ENCODE measurements at places on chromosomes 7 and 10. TPM values are rescaled to one million over a fixed set of nuclear protein-coding genes. Genes with fewer than 3 reads are reported as not detected.

NUTM2E gene
- 0.05 TPM for total RNA-seq

KLF14 gene
- not detected for total RNA-seq

FOXI2 gene
- not detected for total RNA-seq

RAMP3 gene
- total RNA-seq, result not detected

STK31 gene
- 0.06 TPM for total RNA-seq

SVIL gene
- total RNA-seq, result 429 TPM

- DNase-seq, result no peak
- H3K27ac ChIP-seq, result no peak overlapping the region
- no peak overlapping the region for H3K4me3 ChIP-seq
- no peaks in the 10 kb centered on the region for H3K27me3 ChIP-seq
Measured at GRCh38 chr7:54215424-54215823, 326.8 kb upstream of the VSTM2A start.

DNA sequence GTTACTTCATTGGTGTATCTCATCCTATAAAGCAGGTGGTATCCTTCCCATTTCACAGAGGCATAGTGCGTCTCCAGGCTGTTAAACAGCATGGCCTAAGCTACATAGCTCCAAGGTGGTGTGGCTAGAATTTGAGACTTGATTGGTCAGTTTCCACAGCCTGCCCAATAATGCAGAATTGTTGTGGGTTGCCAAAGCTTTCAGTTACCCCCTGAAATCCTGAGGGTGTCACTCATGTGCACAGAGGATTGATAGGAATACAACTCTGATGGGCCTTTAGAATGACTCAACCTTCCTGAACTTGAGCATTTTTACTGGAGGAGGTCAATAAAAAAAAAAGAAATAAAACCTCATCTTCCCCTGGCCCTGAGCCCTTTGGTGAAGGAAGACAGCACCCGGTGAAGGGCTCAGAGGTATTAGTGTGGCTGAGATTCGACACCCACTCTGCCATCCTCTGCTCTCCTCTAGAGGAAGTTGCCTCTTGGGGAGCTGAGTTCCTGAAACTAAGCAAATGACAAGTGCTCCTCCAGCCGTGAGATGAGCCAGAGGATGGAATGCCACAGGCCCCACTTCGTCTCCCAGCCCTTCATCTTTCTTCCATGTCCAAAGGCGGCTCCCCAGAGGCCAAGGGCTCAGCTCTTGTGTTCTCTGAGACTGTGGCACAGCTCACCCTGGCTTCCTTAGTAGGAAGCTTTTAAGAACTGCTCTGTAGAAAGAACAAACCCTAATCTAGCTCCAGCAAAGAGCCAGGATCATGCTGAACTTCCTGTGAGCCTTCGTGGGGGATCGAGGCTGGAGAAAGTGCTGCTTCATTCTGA, 1.0 kb downstream of the ACSL5 start:
- no peak for DNase-seq
- H3K4me1 ChIP-seq, result peaks cover 14% of the 10 kb centered on the region
- no peaks in the 10 kb centered on the region for H3K27me3 ChIP-seq
- H3K27ac ChIP-seq, result no peak overlapping the region
- H3K36me3 ChIP-seq, result no peaks in the 10 kb centered on the region
- H3K4me3 ChIP-seq, result no peak overlapping the region

DNA sequence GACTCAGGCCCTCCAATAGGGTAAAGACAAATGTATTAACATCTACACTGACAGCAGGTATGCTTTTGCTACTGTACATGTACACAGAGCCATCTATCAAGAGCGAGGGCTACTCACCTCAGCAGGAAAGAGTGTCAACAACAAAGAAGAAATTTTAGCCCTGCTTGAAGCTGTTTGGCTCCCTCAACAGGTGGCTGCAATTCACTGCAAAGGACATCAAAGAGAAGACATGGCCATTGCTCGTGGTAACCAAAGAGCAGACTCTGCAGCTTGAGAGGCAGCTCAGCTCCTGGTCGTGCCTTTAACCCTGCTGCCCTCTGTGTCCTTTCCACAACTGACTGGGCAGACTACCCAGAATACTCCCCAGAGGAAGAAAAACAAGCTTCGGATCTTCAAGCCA, 5.1 kb downstream of the AKR1B15 start:
- peaks cover 3% of the 10 kb centered on the region for H3K4me1 ChIP-seq
- no peak overlapping the region for H3K27ac ChIP-seq
- no peaks in the 10 kb centered on the region for H3K36me3 ChIP-seq
- H3K4me3 ChIP-seq, result no peak overlapping the region
- no peaks in the 10 kb centered on the region for H3K27me3 ChIP-seq

DNA sequence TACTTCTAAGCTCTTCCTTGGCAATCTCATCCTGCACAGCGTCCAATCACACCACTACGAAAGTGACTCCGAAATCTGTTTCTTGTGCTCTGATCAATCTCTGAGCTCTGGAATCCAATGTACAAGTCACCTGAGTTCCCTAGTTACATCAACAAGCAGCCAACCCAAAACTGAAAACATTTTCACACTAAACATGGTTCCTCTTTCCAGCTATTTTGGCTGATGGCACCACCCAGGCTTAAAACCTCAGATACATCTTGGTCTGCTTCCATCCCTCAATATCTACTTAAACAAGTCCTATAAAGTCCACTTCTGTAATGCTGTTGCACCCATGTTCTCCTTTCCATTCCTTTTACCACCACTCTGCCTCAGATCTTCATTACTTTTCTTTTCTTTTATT, 3.6 kb downstream of the BLOC1S2 start:
- H3K36me3 ChIP-seq, result peaks cover 53% of the 10 kb centered on the region
- H3K4me1 ChIP-seq, result peaks cover 16% of the 10 kb centered on the region
- no peaks in the 10 kb centered on the region for H3K27me3 ChIP-seq
- no peak overlapping the region for H3K27ac ChIP-seq

DNA sequence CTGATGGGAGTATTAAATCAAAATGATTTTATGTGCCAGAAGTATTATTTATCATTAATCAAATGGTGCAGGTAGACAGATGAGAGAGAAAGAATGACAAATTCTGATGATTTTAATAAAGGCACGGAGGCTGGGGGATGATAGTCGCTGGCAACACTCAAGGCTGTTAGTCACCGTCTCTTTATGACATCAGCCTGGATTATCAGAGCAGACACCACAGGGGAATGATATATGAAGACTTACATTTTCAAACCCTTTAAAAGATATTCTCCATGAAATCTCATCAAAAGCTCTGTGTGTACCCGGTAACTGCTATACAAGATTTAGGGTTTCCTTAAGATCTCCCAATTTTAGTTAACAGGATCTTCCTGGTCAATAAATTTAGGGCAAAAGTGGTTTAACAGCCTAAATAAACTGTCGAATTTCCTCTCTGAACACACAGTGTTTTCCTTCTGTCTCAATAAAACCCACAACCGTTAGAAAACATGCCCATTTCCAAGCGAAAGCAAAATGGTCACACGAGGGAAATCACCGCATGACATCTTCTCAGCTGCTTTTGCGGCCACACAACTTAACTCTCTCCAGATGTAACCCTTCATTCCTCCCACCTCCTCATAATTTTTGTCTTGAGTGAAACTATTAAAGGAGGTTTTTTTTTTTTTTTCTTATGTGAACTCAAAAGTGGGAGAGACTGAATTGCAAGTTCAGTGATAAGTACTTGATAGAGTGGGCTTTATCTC, 133.2 kb upstream of the FAM171A1 start:
- peak; percentile 61 for DNase-seq
- H3K36me3 ChIP-seq, result no peaks in the 10 kb centered on the region
- H3K27ac ChIP-seq, result peak overlapping the region; percentile 79
- no peaks in the 10 kb centered on the region for H3K27me3 ChIP-seq
- peak overlapping the region; percentile 24 for H3K4me3 ChIP-seq

- H3K4me1 ChIP-seq, result no peaks in the 10 kb centered on the region
- H3K4me3 ChIP-seq, result no peak overlapping the region
- H3K27ac ChIP-seq, result no peak overlapping the region
- DNase-seq, result no peak
- no peaks in the 10 kb centered on the region for H3K27me3 ChIP-seq
- no peaks in the 10 kb centered on the region for H3K36me3 ChIP-seq
Measured at GRCh38 chr10:96368971-96369370, 10.2 kb upstream of the OPALIN start.

DNA sequence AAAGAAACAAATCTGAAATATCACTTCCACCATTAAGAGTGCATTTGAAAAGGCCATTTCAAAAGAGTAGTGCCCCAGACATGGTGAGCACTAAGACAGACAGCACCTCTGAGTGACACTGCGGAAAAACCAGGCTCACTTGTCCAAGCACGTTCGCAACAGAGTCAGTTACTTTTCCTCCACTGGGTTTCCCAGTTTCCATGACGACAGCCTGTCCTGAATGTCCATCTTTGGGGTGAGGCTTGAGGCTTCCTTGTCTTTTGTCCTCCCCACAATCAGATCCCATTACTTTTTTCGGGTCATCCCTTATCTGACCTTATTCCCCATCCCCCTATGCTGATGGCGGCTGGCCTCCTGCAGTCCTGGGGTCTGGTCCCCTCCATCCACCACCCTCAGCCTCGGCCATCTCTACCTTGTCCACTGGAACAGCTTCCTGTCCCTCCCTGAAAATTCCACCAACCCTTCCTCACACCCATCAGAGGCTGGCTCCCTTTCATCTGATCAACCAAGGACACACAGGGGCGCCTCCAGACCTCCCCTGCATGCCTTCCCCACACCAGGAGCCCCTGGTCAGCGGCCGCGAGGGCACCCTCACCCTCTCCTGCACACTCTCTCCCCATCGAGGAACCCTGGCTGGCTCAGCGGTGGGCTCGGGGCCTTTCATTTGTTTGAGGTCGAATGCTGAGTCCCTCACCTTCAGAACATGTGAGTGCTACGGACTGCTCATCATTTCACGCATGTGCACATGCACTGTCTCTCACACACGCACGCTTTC, 363.6 kb downstream of the DNAJB6 start:
- peak; percentile 34 for DNase-seq
- no peaks in the 10 kb centered on the region for H3K4me1 ChIP-seq
- H3K4me3 ChIP-seq, result no peak overlapping the region
- H3K36me3 ChIP-seq, result no peaks in the 10 kb centered on the region
- no peak overlapping the region for H3K27ac ChIP-seq

- H3K4me3 ChIP-seq, result no peak overlapping the region
- H3K36me3 ChIP-seq, result no peaks in the 10 kb centered on the region
- H3K4me1 ChIP-seq, result no peaks in the 10 kb centered on the region
- H3K27ac ChIP-seq, result no peak overlapping the region
Measured at GRCh38 chr7:122688400-122688998, 10.4 kb downstream of the RNF133 start.

GRCh38 chr7:33880787-33881186, 24.6 kb upstream of the BMPER start:
- no peak overlapping the region for H3K4me3 ChIP-seq
- peaks cover 63% of the 10 kb centered on the region for H3K4me1 ChIP-seq
- no peak for DNase-seq
- peak overlapping the region; percentile 74 for H3K27ac ChIP-seq

GRCh38 chr10:48470115-48470892, 134.6 kb downstream of the ARHGAP22 start:
- no peak overlapping the region for H3K27ac ChIP-seq
- no peak overlapping the region for H3K4me3 ChIP-seq
- DNase-seq, result peak; percentile 39
- H3K36me3 ChIP-seq, result no peaks in the 10 kb centered on the region

DNA sequence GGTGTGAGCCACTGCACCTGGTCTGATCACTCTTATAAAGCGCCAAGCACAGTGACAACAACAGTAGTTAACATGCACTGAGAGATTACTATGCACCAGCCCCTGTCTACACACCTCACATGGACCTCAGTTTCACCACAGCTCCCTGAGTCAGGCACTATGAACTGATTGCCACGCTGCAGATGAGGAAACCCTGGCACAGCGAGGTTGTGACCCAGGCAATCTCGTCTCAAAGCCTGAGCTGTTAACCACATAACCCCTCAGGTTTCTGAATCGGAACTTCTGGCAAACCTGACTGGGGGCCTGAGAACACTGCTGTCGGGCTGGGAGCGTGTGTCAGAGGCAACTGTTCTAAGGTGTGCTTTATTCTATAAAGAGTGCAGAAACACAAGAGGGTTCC, 150.8 kb downstream of the RNF216 start:
- no peak overlapping the region for H3K27ac ChIP-seq
- H3K4me1 ChIP-seq, result peaks cover 51% of the 10 kb centered on the region
- peaks cover 41% of the 10 kb centered on the region for H3K36me3 ChIP-seq
- no peak for DNase-seq
- H3K27me3 ChIP-seq, result no peaks in the 10 kb centered on the region

GRCh38 chr7:19091550-19092200, 25.8 kb downstream of the TWIST1 start:
- H3K27ac ChIP-seq, result peak overlapping the region; percentile 40
- H3K4me1 ChIP-seq, result peaks cover 22% of the 10 kb centered on the region
- H3K27me3 ChIP-seq, result no peaks in the 10 kb centered on the region
- no peaks in the 10 kb centered on the region for H3K36me3 ChIP-seq
- peak; percentile 66 for DNase-seq

DNA sequence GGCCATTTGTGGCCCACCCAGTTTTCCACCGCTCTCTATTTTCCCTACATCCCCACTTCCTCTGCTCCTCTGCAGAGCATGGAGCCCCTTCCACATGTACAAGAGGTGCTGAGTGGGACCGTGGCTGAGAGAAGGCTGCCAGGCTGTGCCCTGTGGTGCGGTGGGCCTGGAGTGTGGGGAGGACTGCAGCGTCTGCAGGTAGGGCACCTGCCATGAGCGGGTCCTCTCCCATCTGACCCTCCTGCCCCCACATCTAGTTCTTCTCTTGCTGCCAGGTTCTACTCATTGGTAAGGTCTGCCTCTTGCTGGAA, 145.6 kb upstream of the FAM20C start:
- peaks cover 13% of the 10 kb centered on the region for H3K27me3 ChIP-seq
- no peaks in the 10 kb centered on the region for H3K4me1 ChIP-seq
- DNase-seq, result no peak
- no peak overlapping the region for H3K4me3 ChIP-seq
- no peaks in the 10 kb centered on the region for H3K36me3 ChIP-seq
- no peak overlapping the region for H3K27ac ChIP-seq

DNA sequence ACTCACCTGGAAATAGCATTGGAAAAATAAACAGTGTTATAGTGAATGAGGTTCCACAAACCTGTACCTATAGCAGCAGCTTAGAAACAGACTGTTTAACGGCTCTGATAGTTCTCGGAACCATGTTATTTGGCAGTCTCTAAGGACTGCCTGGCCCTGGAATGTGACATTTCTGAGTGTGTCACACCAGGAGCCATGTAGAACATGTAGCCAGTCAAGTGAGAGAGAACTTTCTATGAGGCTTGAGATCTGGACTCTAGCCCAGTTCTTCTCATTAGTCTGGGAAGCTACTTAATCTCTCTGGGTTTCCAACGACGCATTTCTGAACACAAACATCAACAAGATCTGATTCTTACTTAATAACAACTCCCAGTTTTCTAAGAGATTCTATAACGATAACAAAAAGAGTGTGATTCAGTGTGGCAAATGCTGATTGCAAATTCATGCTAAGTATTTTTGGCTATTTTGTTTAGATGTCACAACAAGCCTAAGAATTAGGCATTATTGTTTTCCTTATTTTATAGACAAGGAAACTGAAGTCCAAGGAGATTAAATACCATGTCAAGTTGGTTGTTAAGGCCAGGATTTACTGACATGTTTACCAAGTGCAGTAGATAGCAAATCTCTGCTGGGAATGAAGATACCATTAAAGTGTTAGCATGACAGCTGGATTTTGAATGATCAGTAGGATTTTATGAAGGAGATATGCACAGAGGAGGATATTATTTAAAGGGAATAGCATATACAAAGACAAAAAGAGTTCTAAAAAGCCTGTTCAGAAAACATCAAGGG, 47.2 kb downstream of the APBB1IP start:
- H3K4me3 ChIP-seq, result no peak overlapping the region
- peaks cover 15% of the 10 kb centered on the region for H3K4me1 ChIP-seq
- no peaks in the 10 kb centered on the region for H3K36me3 ChIP-seq
- no peak for DNase-seq

- no peak for DNase-seq
- no peaks in the 10 kb centered on the region for H3K4me1 ChIP-seq
- no peak overlapping the region for H3K4me3 ChIP-seq
- no peak overlapping the region for H3K27ac ChIP-seq
- H3K27me3 ChIP-seq, result no peaks in the 10 kb centered on the region
- H3K36me3 ChIP-seq, result no peaks in the 10 kb centered on the region
Measured at GRCh38 chr7:9657257-9657656, 1223.8 kb downstream of the NXPH1 start.

Measured in SJSA1 (cell line).